ENCODE measurements at places on chromosomes 5 and 9. TPM values are rescaled to one million over a fixed set of nuclear protein-coding genes. Genes with fewer than 3 reads are reported as not detected.

DNA sequence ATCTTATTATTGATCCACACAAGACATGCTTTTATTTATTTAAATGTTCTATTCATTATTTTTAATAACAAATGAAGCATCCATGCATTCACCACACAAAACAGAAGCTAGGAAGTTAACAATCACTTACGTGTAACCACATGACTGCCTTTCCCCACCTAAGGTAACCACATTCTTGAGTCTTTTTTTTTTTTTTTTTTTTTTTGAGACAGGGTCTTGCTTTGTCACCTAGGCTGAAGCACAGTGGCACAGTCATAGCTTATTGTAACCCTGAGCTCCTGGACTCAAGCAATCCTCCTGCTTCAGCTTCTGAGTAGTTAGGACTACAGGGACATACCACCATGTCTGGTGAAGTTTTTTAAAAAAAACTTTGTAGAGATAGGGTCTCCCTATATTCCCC lies 133.0 kb downstream of the DOCK2 start:
- no peaks in the 10 kb centered on the region for H3K27me3 ChIP-seq
- H3K27ac ChIP-seq = no peak overlapping the region
- DNase-seq = no peak
- H3K4me1 ChIP-seq = no peaks in the 10 kb centered on the region
- no peaks in the 10 kb centered on the region for H3K36me3 ChIP-seq

SLC9A3 gene
- total RNA-seq = 4.8 TPM

PCDHGB2 gene
- 4.0 TPM for total RNA-seq

DNA sequence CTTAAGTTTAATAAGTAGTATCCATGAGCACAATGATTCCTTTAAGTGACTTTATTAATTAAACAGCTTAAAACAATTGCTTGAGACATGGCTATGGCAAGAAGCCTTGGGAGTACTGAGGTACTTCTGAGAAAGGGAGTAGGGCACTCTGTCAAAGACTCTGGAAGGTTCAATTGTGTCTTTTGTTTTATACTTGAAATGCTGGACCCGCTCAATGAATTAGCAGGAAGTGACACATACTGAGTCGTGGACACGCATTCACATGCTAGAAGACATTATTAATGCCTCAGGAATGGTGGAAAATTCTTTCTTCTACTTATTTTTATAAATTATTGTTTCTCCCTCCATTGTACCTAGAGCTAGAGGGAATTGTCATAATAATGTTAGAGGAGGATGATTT lies 347.3 kb upstream of the ZNF608 start:
- H3K27me3 ChIP-seq = no peaks in the 10 kb centered on the region
- DNase-seq = no peak
- H3K36me3 ChIP-seq = no peaks in the 10 kb centered on the region

- DNase-seq = no peak
- H3K27ac ChIP-seq = no peak overlapping the region
- H3K4me1 ChIP-seq = no peaks in the 10 kb centered on the region
- no peak overlapping the region for H3K4me3 ChIP-seq
- no peaks in the 10 kb centered on the region for H3K27me3 ChIP-seq
These were observed 206.2 kb upstream of the CDH10 start for GRCh38 chr5:24850926-24851486.

DNA sequence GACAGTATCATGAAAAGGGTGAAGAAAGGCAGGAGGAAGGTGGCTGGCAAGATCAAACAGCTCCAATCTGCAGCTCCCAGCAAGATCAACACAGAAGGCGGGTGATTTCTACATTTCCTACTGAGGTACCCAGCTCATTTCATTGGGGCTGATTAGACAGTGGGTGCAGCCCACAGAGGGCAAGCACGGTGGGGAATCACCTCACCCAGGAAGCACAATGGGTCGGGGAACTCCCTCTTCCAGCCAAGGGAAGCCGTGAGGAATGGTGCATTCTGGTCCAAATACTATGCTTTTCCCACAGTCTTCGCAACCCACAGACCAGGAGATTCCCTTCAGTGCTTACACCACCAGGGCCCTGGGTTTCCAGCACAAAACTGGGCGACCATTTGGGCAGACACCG lies 66.8 kb downstream of the CAMSAP1 start:
- no peaks in the 10 kb centered on the region for H3K27me3 ChIP-seq
- DNase-seq = no peak
- no peak overlapping the region for H3K27ac ChIP-seq
- no peaks in the 10 kb centered on the region for H3K36me3 ChIP-seq
- H3K4me1 ChIP-seq = no peaks in the 10 kb centered on the region

- no peaks in the 10 kb centered on the region for H3K27me3 ChIP-seq
- H3K27ac ChIP-seq = no peak overlapping the region
- no peaks in the 10 kb centered on the region for H3K36me3 ChIP-seq
- no peaks in the 10 kb centered on the region for H3K4me1 ChIP-seq
- no peak overlapping the region for H3K4me3 ChIP-seq
- no peak for DNase-seq
These were observed 442.2 kb upstream of the GRAMD2B start for GRCh38 chr5:125981016-125981415.

GRCh38 chr9:4905135-4905490 lies 80.0 kb upstream of the JAK2 start:
- no peaks in the 10 kb centered on the region for H3K4me1 ChIP-seq
- H3K27me3 ChIP-seq = no peaks in the 10 kb centered on the region
- no peaks in the 10 kb centered on the region for H3K36me3 ChIP-seq
- no peak overlapping the region for H3K27ac ChIP-seq

DNA sequence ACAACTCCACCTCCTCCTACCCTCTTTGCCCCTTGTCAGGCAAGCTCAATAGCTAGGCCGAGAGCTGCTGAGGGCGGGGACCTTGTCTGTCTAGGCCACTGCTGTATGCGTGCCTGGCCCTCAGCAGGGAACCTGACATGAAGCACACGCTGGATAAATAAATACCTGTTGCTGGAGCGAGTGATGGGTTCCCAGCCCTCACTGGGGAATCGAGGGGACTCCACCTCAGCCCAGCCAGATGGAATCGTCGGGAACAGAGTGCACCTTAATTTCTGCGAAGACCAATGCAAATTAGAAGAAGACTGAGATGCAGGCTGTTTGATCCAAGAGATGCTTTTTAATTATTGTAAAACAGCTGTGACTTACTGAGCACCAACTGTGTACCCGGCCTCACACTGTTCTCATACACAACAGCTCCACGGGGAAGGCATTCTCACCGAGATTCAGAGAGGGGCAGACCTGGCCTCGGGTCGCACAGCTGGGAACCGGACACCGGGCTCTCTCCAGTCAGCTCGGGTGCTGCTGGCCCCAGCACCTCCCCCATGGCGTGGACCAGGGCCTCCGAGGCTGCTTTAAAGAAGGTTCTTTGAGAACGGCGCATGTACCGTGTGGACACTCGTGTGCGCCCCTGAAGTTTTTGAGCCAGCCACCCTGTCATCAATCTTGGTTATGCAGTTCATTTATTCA lies 109.7 kb upstream of the IER5L start:
- H3K27ac ChIP-seq = no peak overlapping the region
- no peaks in the 10 kb centered on the region for H3K27me3 ChIP-seq
- H3K4me1 ChIP-seq = no peaks in the 10 kb centered on the region
- no peak overlapping the region for H3K4me3 ChIP-seq
- no peaks in the 10 kb centered on the region for H3K36me3 ChIP-seq

SCGB3A2 gene
- not detected for total RNA-seq

GRCh38 chr5:26700759-26701384 lies 337.5 kb downstream of the CDH9 start:
- no peaks in the 10 kb centered on the region for H3K4me1 ChIP-seq
- no peak overlapping the region for H3K27ac ChIP-seq
- no peak for DNase-seq
- no peaks in the 10 kb centered on the region for H3K27me3 ChIP-seq

GRCh38 chr5:170907758-170908157 lies 45.9 kb downstream of the RANBP17 start:
- H3K27me3 ChIP-seq = no peaks in the 10 kb centered on the region
- no peaks in the 10 kb centered on the region for H3K4me1 ChIP-seq
- no peak overlapping the region for H3K27ac ChIP-seq
- no peak overlapping the region for H3K4me3 ChIP-seq
- no peaks in the 10 kb centered on the region for H3K36me3 ChIP-seq

DNA sequence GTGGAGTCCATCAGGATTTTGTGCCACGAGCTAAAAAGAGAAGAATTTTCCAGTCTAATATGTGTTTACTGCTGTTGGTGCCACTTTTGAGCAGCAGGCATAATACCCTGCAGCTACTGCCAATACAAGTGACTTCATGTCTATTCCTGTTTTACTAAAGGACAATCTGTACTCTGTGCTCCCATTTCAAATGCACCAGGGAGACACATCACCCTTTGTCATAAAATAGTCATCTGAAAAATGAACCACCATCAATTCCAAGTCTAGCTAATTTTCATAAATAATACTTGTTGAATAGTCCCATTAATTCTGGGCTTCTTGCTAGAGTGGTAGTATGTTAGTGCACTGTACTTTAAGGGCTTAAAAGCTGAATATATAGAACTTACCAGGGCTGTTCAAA lies 8.9 kb upstream of the PKD2L2 start:
- no peaks in the 10 kb centered on the region for H3K27me3 ChIP-seq
- no peak overlapping the region for H3K4me3 ChIP-seq
- H3K36me3 ChIP-seq = no peaks in the 10 kb centered on the region

RNF180 gene
- 3.5 TPM for total RNA-seq

F2RL1 gene
- 209 TPM for total RNA-seq

DNA sequence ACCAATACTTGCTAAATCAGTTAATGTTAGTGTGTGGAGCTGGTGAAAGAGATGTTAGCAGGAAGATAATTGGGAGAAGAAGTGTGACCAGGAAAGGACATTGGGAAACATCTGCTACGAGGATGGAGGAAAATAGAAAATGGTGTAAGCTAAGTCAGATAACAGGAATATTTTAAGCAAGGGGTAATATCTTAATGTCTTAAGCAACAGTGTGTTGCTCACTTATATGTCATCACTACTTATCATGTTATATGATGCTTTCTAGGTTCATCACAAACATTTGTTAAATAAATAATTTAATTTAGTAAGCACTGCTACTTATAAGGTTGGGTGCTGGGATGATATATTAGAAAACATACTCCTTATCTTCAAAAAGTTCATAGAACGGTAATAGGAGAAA lies 326.1 kb downstream of the EDIL3 start:
- no peak overlapping the region for H3K27ac ChIP-seq
- H3K36me3 ChIP-seq = no peaks in the 10 kb centered on the region
- H3K4me1 ChIP-seq = no peaks in the 10 kb centered on the region
- H3K4me3 ChIP-seq = no peak overlapping the region

EQTN gene
- total RNA-seq = 1.1 TPM

DNA sequence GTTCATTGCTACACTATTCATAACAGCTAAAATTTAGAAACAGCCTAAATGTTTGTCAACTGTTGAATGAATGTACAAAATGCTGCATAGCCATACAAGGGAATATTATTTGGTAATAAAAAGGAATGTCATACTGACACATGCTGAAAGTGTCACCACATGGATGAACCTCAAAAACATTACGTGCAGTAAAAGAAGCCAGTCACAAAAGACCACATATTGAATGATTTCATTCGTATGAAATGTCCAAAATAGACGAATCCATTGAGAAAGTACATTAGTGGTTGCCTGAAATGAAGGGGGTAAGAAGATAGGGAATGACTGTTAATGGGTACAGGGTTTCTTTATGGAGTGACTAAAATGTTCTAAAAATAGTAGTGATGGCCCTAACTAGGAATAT lies 11.6 kb upstream of the ECM2 start:
- no peaks in the 10 kb centered on the region for H3K27me3 ChIP-seq
- no peaks in the 10 kb centered on the region for H3K4me1 ChIP-seq
- no peaks in the 10 kb centered on the region for H3K36me3 ChIP-seq

- no peaks in the 10 kb centered on the region for H3K36me3 ChIP-seq
- peaks cover 15% of the 10 kb centered on the region for H3K4me1 ChIP-seq
- no peak overlapping the region for H3K4me3 ChIP-seq
- no peak for DNase-seq
- no peaks in the 10 kb centered on the region for H3K27me3 ChIP-seq
- H3K27ac ChIP-seq = no peak overlapping the region
These were observed 36.1 kb upstream of the SLC2A8 start for GRCh38 chr9:127360829-127361228.

- no peaks in the 10 kb centered on the region for H3K4me1 ChIP-seq
- no peak for DNase-seq
- H3K36me3 ChIP-seq = no peaks in the 10 kb centered on the region
- no peak overlapping the region for H3K4me3 ChIP-seq
These were observed 334.0 kb upstream of the PTPRD start for GRCh38 chr9:10946676-10947410.

MEGF10 gene
- total RNA-seq = 3.0 TPM

LCN15 gene
- total RNA-seq = 11.9 TPM

IL17B gene
- not detected for total RNA-seq

- DNase-seq = no peak
- H3K27me3 ChIP-seq = no peaks in the 10 kb centered on the region
- no peak overlapping the region for H3K27ac ChIP-seq
These were observed 205.2 kb upstream of the EDIL3 start for GRCh38 chr5:84589926-84590325.

GRCh38 chr9:137707361-137707760 lies 88.6 kb downstream of the EHMT1 start:
- H3K4me1 ChIP-seq = no peaks in the 10 kb centered on the region
- H3K4me3 ChIP-seq = no peak overlapping the region
- no peaks in the 10 kb centered on the region for H3K27me3 ChIP-seq

PCDHA9 gene
- 0.37 TPM for total RNA-seq

DNA sequence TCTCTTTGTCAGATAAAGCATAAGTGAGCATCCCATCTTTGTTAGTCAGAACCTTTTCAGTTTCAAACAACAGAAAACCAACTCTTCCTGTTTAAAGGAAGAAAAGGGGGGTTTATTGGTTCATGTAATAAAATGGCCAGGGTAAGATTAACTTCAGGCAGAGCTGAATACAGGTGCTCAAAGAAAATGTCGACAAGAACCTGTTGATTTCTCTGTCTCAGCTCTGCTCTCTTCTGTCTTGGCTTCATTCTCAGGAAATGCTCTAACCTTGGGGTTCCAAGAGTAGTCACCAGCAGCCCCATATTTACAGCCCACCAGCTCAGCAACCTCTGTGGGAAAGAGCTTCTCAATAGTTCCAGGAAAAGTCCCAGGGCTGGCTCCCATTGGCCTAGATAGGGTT lies 25.2 kb downstream of the KCNIP1 start:
- H3K27ac ChIP-seq = no peak overlapping the region
- H3K36me3 ChIP-seq = no peaks in the 10 kb centered on the region
- no peaks in the 10 kb centered on the region for H3K4me1 ChIP-seq
- no peaks in the 10 kb centered on the region for H3K27me3 ChIP-seq
- no peak for DNase-seq

HAVCR1 gene
- 2.9 TPM for total RNA-seq

- no peaks in the 10 kb centered on the region for H3K4me1 ChIP-seq
- H3K27ac ChIP-seq = no peak overlapping the region
- H3K36me3 ChIP-seq = no peaks in the 10 kb centered on the region
- no peak overlapping the region for H3K4me3 ChIP-seq
These were observed 137.7 kb downstream of the CNTLN start for GRCh38 chr9:17272536-17272935.

GRCh38 chr9:120436983-120437475 lies 142.9 kb downstream of the CDK5RAP2 start:
- H3K4me3 ChIP-seq = no peak overlapping the region
- H3K27ac ChIP-seq = no peak overlapping the region
- no peaks in the 10 kb centered on the region for H3K27me3 ChIP-seq
- H3K4me1 ChIP-seq = no peaks in the 10 kb centered on the region
- peak; percentile 14 for DNase-seq

GRCh38 chr5:178232920-178233429 lies 373 bp upstream of the PHYKPL start:
- peak overlapping the region; percentile 76 for H3K4me3 ChIP-seq
- DNase-seq = no peak
- no peaks in the 10 kb centered on the region for H3K36me3 ChIP-seq
- peaks cover 37% of the 10 kb centered on the region for H3K4me1 ChIP-seq
- H3K27me3 ChIP-seq = no peaks in the 10 kb centered on the region

- no peak overlapping the region for H3K27ac ChIP-seq
- H3K4me3 ChIP-seq = no peak overlapping the region
- no peaks in the 10 kb centered on the region for H3K4me1 ChIP-seq
- no peaks in the 10 kb centered on the region for H3K36me3 ChIP-seq
- DNase-seq = no peak
These were observed 65.0 kb downstream of the PPP2R2B start for GRCh38 chr5:146813346-146814157.

Data from transverse colon (tissue), 4 donors.